ENCODE measurements at places on chromosomes 13 and 19.

DNA sequence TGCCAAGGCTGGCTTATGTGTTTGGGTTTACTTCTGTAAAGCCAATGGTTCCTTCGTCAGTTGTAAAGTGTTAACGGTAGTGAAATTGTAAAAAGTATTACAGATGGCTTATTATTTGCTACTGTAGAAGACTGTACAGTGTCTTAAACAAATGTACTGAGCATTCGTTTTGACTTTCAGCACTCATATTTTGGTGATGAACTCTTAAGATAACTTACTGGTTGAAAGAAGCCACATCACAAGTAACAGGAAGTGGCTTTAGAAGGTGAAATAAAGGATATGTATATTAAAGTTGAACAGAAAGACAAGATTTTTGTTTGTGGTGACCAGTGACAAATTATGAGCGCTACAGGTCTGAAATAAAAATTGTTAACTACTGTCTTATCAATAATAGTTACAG, 64.2 kb downstream of the URI1 start:
- no peak for DNase-seq

- DNase-seq, result no peak
Measured at GRCh38 chr13:95752677-95753076, 75.7 kb downstream of the DNAJC3 start.

- no peak for DNase-seq
Measured at GRCh38 chr19:46564701-46565100, 36.4 kb upstream of the CALM3 start.

- no peak for DNase-seq
Measured at GRCh38 chr19:28401739-28402424, 811.1 kb downstream of the UQCRFS1 start.

DNA sequence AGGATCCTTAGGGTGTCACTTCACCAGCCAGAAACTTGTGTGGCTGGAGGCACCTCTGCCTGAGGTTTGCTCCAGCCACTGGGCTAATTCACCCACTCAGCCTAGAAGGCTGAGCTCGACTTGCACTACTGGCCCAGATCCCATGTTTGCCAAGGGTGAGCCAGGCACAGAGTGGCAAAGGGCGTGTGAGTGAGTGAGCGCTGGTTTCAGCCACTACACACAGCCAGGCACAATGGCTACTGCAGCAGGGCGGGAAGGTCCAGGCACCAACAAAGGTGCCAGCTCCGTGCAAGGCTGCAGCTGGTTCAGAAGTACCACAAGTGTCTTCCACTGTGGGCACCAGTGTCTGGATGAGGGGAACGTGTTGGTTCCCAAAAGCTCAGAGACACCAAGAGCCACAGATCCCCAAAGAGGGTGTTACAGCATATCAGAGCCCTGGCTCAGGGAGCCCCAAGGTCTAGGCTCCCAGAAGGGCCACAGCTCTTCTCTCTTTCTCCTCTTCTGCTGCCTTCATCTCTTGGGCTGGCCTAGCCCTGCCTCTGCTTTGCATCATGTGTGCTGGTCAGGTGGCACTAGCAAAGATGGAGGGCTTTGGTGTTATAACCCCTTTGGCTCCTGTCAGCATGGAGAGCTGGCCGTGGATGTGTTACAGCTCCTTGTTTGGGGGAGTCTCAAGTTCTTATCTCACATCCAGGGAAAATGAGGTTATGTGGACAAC, 736.3 kb upstream of the KLHL1 start:
- DNase-seq, result no peak
